ENCODE measurements at places on chromosomes 1 and 21. TPM values are rescaled to one million over a fixed set of nuclear protein-coding genes. Genes with fewer than 3 reads are reported as not detected.

Gene CADM3
- 27.0 TPM for polyA plus RNA-seq

Gene F13B
- polyA plus RNA-seq: 0.05 TPM

Gene TNFRSF18
- polyA plus RNA-seq: 0.77 TPM

Gene PLEKHA6
- polyA plus RNA-seq: 9.5 TPM

Gene HNRNPCL1
- not detected for polyA plus RNA-seq
